Fibroblast of skin of scalp (primary cell): ENCODE measurements at places on chromosomes 1 and 21.
A peak's percentile ranks its signal among the peaks of the same experiment; 100 is the strongest.

DNA sequence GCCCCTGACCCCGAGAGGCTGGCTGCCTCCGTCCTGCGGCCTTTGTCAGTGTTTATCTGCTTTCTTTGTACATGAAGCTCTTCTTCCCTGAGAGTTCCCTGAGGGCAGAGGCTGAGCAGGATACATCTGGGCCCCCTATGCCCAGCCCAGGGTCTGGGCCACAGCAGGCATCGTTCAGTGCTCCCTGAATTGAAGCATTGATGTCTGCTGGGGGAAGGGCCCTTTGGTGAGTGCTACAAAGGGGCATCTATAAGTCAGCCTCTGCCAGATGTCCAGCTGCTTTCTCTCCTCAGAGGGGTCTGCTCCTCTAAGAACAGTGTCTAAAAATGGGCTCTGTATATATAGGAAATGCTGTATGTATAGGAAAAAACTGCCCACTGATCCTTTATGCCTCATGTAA, 2.1 kb downstream of the HEYL start:
- DNase-seq: no peak

DNA sequence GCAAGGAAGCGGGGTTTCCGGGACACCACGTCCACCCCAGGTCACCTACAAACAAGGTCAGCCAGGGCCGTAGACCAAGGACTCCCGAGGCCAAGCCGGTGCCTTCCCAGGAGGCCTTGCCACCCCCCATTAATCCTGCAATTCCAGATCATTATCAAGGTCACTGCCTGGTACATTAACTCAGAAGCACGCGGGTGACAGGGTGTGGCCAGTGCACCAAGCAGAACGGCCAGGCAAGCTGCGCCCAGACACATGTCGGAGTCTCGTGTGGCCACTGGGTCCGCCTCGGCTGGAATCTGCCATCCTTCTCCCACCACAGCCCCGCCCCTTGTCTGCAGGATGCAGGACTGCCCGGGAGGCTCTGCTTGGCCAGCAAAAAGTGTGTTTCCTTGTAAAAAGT, 144.7 kb downstream of the PRDM16 start:
- DNase-seq: no peak

DNA sequence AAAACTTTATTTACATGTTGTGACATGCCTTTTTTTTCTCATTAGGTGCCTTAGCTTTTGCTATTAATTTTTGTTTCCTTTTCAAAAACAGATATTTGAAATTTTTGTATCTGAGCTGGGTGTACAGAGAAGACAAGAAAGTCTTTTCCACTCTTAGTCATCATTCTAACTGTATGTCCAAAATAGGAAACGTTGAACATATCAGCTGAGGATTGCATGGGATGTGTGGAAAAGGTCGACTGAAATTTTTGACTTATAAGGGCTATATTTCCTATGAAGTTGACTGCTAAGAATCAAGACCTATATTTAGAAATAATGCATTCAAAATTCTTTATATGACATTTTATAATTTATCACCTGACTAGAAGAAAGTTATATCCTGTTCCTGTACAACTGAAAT, 270.0 kb upstream of the ZRANB2 start:
- peak; percentile 68 for DNase-seq

DNA sequence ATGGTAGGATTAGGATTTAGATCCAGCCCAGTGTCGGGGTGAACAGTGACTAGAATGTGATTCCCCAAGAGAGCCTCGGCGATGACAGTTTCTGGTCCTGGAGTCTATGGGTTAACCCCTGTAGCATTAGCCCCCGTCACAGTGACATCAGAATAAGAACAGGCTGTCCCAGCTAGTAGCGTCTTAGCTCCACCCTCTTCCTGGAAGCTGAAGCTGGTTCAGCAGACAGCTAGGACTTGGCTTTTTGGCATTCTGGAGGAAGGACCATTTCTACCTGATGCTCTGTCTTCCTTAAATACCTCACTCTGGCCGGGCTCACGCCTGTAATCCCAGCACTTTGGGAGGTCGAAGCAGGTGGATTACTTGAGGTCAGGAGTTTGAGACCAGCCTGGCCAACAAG, 5.0 kb downstream of the NDUFS2 start:
- DNase-seq: no peak

- no peak for DNase-seq
Observed at GRCh38 chr1:55171694-55172093, 43.5 kb downstream of the USP24 start.

DNA sequence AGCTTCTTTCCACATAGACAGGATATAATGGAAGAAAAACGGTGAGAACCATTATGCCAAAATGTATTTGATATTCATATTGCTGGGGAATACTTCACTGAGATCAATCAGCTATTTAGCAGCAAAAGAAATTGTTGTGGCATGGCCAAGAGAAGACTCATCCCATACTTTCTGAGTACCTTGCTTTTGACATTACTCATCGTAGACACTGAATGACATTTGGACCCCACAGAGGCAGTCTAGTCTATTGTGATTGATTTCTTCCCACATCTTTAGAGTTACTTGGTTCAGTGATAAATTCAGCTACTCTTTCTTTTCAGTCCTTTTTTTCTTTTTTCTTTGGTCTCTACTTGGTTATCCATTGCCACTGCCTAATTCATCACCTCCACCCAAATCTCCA, 22.1 kb downstream of the ATP1B1 start:
- DNase-seq: no peak

DNA sequence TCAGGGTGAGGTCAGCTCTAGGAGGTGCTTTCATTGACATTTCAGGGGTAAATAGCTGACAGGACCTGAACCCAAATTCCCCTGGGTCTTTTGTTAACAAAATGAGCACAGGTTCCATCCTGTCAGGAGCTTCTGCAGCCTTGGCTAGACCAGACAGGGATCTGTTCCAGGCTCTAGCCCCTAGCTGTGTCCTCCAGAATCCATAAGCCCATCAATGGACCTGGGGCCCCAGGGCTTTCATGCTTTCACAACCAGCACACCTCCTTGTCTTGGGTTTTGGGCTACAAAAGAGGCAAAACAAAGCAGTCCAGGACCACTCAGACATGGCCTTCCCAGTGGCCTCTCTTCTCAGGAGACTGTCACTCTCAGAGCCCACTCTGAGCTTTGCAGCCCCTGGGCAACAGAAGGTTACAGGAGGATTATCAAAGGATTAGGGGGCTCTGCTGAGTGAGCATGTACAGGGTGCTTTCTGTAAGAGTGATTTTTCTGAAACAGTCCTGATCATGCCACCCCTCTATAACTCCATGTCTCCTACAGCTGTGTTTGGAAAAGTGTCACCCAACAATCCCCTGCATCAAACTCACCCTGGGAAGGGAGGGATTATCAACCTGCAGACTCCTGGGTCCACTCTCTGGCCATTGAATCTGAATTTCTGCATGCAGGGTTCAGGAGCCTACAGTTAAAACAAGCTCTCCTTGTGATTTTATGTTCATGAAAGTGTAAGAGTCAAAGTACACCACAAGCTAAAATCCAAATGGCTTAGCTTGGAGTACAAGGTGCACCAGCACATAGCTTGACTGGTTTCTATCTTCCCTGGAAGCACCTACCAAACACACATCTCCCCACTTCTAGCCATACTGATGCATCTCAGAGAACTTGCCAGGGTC, 67.7 kb upstream of the GCLM start:
- DNase-seq: no peak

DNA sequence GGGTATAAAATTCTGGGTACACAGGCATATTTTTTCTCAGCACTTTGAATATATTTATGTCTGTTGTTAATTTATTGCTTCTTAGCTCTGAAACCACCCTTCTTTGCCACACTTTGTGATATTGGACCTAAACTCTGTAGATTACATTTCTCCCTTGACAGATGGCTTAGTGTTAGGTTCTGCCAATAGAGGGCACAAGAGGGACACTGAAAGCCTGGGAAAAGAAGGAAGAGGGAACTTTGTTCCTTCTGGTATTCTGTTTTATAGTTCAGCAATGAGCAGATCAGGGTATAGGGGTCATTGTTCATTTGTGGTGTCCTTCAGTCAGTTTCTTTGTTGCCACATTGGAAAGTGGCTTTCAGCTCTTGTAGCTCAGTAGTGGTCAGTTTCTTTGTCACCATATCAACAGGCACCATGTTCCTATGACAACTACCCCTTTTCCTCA, 423.5 kb upstream of the PROX1 start:
- DNase-seq: no peak

GRCh38 chr1:64000021-64000420, 203.4 kb upstream of the UBE2U start:
- DNase-seq: peak; percentile 63

DNA sequence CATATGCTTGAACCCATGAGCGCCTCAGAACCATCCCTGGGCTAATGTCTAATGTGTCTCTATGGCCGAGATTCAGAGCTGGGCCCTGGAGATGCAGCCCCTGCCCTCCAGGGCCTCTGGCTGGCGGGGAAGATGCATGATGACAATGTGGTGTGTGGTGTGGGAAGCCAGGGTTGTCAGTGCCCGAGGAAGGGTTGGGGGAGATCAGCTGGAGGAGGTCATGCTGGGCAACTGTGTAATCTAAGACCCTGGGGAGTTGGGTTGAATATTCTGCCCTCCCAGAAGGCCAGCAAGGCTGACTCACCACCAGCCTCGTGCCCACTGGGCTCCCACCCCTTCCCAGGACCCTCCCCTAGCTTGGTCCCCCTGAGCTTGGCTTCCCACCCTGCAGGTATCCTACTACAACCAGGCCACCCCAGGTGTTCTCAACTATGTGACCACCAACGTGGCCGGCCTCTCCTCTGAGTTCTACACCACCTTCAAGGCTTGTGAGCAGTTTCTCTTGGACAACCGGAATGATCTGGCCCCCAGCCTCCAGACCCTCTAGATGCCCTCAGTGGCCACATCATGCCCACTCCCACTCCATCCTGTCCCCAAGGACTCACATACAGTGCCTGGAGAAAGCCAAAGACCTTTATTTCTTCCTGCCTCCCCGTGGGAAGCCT, 14.6 kb downstream of the FAM151A start:
- DNase-seq: no peak

- DNase-seq: no peak
Observed at GRCh38 chr1:38498686-38499085, 360.9 kb downstream of the RRAGC start.

GRCh38 chr1:187275985-187276575, 447.3 kb downstream of the PLA2G4A start:
- no peak for DNase-seq

DNA sequence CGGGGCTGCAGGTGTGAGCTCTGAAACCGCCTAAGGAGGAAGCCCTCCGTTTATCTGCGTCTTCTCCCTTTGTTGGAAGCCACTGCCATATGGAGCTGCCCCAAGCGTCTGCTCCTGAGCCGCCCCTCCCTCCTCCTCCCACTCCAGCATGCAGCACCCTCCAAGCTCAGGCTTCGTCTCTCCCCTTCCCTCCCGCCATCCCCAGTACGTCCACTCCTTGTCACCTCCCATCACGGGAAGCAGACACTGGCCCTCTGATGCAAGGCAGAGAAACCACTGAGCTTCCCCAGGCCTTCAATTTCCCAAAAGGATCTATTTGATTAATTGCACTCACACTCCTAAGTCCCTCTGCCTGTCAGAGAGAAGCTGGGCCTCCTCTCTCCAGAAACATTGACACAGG, 52.5 kb downstream of the NFASC start:
- DNase-seq: no peak

DNA sequence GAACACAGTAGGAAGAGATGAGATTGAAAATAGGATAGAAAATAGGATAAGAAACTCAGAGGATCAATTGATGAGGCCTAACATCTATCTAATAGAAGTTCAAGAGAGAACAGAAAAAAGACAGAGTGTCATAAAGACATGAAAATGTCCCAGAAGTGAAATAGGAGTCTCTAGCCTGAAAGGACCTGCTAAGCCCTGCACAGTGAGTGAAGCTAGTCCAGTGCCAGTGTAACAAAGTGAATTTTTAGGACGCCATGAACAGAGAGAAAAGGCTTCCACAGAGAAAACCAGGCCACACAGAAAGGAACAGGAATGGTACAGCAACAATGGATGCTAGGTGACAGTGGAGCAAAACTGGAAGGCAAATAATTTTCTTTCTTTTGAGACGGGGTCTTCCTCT, 20.3 kb upstream of the LSS start:
- DNase-seq: no peak

- DNase-seq: peak; percentile 71
Observed at GRCh38 chr1:225425201-225425786, 2.5 kb downstream of the LBR start.

DNA sequence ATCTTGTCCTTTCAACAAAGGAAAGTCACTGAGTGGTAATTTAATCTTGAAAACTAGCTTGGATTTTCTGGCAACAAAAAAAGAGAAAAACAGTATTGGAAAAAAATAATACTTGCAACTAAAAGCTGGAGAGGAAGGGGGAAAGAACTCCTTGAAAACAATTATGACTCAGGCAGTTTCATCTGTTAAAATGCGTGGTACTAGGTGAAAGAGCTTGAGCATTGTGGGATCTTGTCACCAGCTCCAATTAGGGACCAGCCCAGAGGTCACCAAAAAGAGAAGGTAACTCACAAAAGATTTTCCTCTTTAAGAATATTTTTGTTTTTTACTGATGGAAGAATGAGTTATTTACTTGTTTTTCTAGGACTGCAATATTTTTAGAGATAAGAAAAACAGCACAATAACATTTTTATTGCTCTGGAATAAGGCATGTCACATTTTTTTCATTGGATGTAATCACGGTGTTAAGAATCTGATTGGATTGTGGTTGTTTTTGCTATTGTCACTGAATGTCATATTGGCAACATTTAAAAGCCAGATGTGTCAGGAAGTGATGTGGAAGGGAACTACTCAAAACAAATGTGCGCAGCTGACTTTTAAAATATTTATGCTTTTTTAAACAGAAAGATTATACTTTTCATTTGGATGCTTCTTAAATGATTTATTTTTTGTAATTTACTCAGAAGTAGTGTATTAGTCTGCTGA, 78.5 kb upstream of the ADAMTS5 start:
- DNase-seq: no peak
